ENCODE measurements at places on chromosomes 11 and 22. TPM values are rescaled to one million over a fixed set of nuclear protein-coding genes. Genes with fewer than 3 reads are reported as not detected.

DNA sequence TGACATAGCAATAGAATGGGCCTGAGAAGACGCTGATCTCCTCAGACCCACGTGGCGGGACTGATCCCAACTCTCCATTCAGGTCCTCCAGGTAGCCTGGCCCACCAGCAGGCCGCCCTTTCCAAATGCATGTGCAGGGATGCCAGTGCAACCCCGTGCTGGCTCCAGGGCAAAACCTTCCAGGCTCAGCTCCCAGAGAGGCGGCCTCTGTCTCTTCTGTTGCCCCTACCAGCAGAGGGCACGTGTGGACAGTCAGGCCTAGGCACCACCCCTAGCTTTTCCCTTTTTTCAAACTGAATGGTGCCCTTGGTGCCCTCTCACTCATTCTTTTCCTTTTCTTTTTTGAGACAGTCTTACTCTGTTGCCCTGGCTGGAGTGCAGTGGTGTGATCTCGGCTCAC lies 121.7 kb downstream of the OSBP2 start:
- no peak overlapping the region for H3K27ac ChIP-seq
- peaks cover 31% of the 10 kb centered on the region for H3K27me3 ChIP-seq
- no peaks in the 10 kb centered on the region for H3K4me1 ChIP-seq

DNA sequence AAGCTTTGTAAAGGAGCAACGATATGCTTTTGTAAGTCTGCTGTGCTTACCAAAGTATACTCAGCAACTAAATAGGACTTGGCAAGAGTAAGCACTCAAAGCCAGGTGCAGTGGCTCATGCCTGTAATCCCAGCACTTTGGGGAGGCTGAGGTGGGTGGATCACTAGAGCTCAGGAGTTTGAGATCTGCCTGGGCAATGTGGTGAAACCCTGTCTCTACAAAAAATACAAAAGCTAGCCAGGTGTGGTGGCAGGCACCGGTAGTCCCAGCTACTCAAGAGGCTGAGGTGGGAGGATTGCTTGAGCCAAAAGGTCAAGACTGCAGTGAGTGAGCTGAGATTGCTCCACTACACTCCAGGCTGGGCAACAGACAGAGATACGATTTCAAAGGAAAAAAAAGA lies 67.5 kb downstream of the PAK1 start:
- H3K4me1 ChIP-seq: peaks cover 46% of the 10 kb centered on the region
- no peak for DNase-seq
- no peaks in the 10 kb centered on the region for H3K27me3 ChIP-seq
- H3K27ac ChIP-seq: no peak overlapping the region

DNA sequence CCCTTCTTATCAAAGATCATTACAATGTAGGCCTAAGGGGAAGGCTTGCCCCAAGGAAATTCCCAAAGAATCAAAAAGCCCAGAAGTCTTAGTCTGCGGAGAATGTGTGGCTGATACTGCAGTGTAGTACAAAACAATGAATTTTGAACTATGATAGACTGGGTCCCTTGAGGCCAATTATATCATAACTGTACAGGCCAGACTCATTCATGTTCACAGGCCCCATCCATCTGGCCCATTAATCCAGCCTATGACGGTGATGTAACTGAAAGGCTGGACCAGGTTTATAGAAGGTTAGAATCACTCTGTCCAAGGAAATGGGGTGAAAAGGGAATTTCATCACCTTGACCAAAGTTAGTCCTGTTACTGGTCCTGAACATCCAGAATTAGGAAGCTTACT lies 35.2 kb downstream of the IGLL1 start:
- no peaks in the 10 kb centered on the region for H3K36me3 ChIP-seq
- no peaks in the 10 kb centered on the region for H3K27me3 ChIP-seq
- H3K27ac ChIP-seq: no peak overlapping the region
- no peak overlapping the region for H3K4me3 ChIP-seq
- DNase-seq: peak; percentile 5
- no peaks in the 10 kb centered on the region for H3K4me1 ChIP-seq

MAPK8IP1 gene
- 4.9 TPM for total RNA-seq

GRCh38 chr11:934527-934926 lies 8.9 kb downstream of the AP2A2 start:
- H3K4me3 ChIP-seq: no peak overlapping the region
- DNase-seq: no peak
- H3K27me3 ChIP-seq: no peaks in the 10 kb centered on the region

GRCh38 chr11:109957601-109958000 lies 135.6 kb upstream of the ZC3H12C start:
- no peak overlapping the region for H3K27ac ChIP-seq
- H3K4me3 ChIP-seq: no peak overlapping the region
- no peak for DNase-seq
- H3K4me1 ChIP-seq: no peaks in the 10 kb centered on the region

LDLRAD3 gene
- 23.4 TPM for total RNA-seq

DNA sequence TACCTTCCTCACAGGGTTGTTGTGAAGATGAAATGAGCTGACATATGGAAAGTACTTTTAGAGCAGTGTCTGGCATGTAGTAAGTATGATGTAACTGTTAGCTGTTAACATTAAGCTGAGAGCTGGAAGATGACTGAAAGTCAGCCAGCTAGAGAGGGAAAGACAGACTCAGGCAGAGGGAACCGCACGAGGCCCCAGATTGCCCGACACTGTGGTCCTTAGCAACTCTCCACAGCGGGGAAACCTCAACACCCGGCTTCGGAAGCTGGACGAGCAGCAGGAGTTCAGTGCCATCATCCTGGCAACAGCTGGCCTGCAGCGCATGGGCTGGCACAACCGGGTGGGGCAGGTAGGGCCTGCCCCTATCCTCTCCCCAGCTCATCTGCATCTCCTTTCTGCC lies 6.5 kb downstream of the HMBS start:
- no peak overlapping the region for H3K27ac ChIP-seq
- no peak for DNase-seq
- H3K4me1 ChIP-seq: peaks cover 19% of the 10 kb centered on the region
- no peak overlapping the region for H3K4me3 ChIP-seq
- H3K27me3 ChIP-seq: no peaks in the 10 kb centered on the region
- peaks cover 4% of the 10 kb centered on the region for H3K36me3 ChIP-seq

- H3K4me3 ChIP-seq: no peak overlapping the region
- no peak overlapping the region for H3K27ac ChIP-seq
- H3K36me3 ChIP-seq: no peaks in the 10 kb centered on the region
- DNase-seq: no peak
- no peaks in the 10 kb centered on the region for H3K4me1 ChIP-seq
Observed at GRCh38 chr11:102957953-102958352, 2.4 kb upstream of the MMP13 start.

SCGB1C1 gene
- total RNA-seq: not detected

- H3K4me1 ChIP-seq: no peaks in the 10 kb centered on the region
- H3K4me3 ChIP-seq: no peak overlapping the region
- no peak for DNase-seq
- no peaks in the 10 kb centered on the region for H3K36me3 ChIP-seq
- no peaks in the 10 kb centered on the region for H3K27me3 ChIP-seq
- no peak overlapping the region for H3K27ac ChIP-seq
Observed at GRCh38 chr11:119194811-119195440, 9.7 kb downstream of the NHERF4 start.

Data from sigmoid colon (tissue), 7 donors.